ENCODE measurements at places on chromosomes 1 and 21.
A peak's percentile ranks its signal among the peaks of the same experiment; 100 is the strongest.

- DNase-seq: no peak
Measured at GRCh38 chr1:47950471-47950870, 46.7 kb downstream of the TRABD2B start.

GRCh38 chr1:167862432-167863076 lies 51.4 kb downstream of the ADCY10 start:
- no peak for DNase-seq

DNA sequence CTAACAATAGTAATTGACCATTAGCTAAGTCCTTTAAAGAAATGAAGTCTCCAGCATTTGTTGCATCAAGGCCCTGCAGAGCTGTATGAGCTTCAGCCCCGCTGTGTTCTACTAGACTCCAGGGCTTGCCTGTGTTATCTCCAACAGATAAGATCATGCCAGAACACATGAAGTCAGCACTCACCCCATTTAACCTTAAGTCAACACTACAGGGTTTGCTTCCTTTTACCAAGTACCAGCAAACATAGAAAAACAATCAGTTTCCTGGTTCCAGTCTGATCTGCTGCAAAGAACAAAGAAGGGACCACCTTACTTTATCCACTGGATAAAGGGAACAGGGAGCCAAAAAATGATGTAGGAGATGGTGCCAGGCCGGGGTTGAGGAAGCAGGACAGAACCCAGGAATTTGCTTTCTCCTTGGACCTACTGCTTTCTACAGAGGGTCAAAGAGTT lies 41.3 kb upstream of the ENAH start:
- no peak for DNase-seq

DNA sequence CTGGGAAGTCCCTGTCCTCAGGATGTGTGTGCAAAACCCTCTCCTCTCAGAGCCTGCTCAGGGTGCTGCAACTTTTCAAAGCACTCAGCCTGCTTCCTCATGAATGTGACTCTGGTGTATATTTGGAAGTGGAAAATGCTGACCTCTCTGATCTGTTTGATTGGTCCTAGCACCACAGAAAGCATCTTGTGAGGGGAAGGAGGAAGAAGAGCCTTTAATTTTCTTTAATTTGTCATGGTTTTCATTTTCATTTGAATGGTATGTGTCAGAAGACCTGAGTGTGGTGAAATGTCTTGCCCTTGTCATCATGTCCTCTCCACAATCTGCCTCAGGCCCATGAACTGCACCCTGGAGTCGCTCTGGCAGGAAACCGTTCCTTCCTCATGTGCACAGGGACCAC lies 383.5 kb downstream of the NTNG1 start:
- DNase-seq: no peak

GRCh38 chr1:205915354-205915990 lies 27.8 kb downstream of the SLC26A9 start:
- no peak for DNase-seq

DNA sequence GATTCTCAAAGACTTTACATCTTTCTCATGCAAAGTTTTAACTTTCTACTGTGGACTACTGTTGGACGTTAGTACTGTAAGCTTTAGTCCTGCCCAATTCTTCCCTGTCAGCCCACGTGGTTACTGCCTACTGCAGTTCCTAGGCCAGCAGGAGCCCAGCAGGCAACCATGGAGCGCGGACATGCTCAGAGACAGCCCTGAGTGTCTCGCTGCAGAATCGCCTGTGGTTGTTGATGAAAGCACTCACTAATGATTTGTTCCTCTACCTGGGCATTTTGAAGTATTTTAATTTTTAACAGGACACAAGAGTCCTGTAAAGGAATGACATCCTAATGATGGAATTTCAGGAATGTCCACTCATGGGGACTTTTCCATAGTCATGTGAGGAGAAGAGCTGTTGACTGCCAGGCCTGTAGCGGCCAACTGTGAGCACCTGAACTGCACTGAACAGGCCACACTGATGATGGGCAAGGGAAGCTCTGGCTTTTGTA lies 44.1 kb downstream of the PGBD5 start:
- no peak for DNase-seq

DNA sequence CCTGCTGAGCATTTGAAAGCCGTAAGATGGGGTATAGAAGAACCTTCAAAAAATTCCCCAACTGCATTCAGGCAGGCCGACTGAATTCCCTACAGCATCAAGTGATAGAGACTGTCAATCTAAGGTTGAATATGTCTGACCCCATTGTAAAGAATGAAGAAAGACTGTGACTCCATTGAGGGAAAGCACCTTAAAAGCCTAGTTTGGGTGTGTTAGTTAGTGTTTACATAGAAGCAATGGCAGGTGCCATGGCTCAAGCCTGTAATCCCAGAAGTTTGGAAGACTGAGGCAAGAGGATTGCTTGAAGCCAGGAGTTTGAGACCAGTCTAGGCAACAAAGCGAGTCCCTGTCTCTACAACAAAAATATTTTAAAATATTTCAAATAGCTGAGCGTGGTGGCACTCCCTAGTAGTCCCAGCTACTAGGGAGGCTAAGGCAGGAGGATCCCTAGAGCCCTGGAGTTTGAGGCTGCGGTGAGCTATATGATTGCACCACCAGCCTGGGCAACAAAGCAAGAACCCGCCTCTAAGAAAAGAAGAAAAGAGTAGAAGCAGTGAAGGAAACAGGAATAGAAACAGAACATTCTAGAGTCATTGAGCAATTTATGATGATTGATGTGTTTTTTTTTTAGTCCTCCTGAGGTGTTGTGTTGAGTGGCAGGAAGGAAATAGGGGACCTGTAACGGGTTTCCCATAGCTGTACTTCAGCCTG lies 15.4 kb downstream of the POLR3GL start:
- no peak for DNase-seq

GRCh38 chr1:185787238-185787637 lies 53.0 kb downstream of the HMCN1 start:
- no peak for DNase-seq

GRCh38 chr1:24178407-24178806 lies 8.7 kb downstream of the IFNLR1 start:
- no peak for DNase-seq

GRCh38 chr21:45942755-45943629 lies 38.6 kb upstream of the COL6A1 start:
- DNase-seq: no peak

- no peak for DNase-seq
Measured at GRCh38 chr1:97636941-97637340, 283.9 kb downstream of the DPYD start.

DNA sequence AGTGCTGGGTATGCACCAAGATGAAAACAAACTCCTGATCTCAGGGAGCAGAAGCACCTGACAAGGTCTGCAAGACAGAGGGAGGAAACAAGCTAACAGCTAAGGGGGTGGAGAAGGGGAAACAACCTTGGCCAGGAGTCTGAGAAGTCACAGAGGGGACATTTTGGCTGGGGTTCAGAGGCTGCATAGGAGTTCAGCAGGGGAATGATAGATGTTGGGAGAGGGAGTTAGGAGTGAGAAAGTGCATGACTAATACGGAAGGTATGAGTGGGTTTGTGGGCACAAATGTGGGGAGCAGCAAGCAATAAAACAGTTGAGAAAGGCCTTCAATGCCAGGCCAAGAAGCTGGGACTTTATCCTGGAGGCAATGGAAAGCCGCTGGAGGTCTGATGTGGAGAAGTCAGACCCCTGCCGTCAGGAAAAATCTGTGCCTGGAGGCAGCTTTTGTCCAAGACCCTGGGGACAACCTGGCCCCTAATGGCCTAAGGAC lies 16.4 kb downstream of the EPHA2 start:
- DNase-seq: no peak

GRCh38 chr1:237119091-237119490 lies 77.1 kb downstream of the RYR2 start:
- DNase-seq: no peak

GRCh38 chr1:55572878-55573734 lies 357.9 kb upstream of the USP24 start:
- DNase-seq: no peak

GRCh38 chr1:94627771-94628498 lies 86.4 kb upstream of the F3 start:
- no peak for DNase-seq

DNA sequence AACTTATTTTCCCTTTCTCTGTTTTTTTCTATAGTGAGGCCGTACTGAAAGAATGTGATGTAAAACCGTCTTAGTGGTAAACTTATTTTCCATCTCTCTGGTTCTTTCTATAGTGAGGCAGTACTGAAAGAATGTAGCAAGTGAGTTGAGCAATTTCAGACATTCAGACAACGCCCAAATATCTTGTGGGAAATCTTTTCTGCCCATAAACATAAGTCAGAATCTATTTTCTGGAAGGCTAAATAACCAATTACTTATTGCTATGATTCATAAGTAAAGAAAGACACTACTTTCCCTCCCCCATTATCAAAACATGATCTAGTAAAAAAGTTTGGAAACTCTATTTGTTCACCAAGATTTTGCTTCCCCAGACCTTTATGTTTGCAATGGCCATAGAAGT lies 18.8 kb upstream of the SCCPDH start:
- no peak for DNase-seq

DNA sequence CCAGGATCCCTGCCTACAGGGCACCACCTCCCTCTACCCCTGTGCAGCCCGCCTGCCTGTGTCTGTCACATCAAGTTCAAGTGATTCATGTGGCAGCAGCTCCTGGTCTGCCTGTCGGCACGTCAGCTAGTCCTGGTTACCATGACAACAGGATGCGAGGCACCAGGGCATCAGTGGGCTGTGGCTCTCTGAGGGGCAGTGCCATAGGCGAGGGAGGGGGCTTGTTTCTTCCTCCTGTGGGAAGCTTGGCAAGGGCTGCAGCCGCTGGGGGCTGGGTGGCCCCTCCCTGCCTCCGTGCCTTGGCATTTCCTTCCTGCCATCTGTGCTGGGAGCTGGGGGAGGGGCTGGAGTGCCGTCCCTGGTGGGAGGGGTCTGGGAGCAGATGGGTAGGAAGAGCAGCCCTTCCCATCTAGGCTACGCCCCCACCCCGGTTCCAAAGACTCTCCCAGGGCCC lies 43.1 kb downstream of the FOXO6 start:
- peak; percentile 71 for DNase-seq

DNA sequence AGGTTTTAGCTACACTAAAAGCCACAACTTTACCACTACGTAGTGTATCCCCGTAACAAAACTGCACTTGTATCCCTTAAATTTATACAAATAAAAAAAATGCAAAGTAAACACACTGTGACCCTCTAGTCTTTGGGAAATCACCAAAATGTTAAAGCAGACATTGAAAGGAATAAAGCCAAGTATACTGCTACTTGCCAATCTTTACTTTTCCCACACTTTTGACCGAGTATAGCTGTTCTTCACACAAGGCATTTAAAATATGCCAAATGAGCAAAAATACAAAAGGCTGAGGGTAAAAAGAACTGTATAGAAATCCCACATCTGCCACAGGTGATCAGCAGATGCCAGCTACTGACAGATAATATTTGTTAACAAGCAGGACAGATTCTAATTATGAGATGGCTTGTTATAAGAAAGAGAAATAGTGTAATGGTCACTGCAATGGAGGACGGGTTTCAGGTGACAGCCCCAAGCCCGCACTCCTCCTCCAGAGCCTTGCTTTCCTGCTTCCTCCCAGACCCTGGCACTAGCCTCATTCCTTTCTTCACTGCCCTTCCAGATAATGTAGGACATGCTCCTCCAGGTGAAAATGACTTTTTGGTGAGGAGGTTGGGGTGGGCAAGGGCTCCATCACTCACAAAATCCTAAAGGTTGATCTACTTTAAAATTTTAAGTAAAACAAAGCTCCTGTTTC lies 18.1 kb downstream of the KCNT2 start:
- DNase-seq: no peak

DNA sequence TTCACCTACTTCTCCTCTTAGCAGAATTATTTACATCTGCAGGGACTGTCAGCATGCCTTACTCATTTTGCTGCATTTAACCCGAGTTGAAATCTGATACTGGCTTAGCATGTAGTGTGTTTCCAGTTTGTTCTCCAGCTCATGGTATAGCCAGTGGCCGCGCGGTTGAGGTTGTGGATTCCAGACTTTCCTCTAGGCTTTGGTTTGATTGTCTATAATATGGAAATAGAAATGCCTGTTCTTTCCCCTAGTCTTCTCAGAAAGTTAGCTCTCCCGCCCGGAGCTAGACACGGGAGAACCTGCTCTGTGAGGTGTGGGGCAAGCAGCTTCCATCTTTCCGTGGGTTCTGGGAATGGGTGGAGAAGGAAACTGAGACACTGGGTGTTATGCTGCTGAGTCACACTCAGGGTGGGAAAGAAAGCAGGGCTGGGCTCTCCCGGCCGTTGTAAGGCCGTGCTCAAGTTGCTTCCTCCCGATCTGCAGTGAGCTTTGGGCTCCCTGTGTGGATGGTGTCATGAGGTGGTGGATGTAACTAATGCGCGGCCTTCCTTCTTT lies 206.8 kb upstream of the TMEM51 start:
- no peak for DNase-seq

DNA sequence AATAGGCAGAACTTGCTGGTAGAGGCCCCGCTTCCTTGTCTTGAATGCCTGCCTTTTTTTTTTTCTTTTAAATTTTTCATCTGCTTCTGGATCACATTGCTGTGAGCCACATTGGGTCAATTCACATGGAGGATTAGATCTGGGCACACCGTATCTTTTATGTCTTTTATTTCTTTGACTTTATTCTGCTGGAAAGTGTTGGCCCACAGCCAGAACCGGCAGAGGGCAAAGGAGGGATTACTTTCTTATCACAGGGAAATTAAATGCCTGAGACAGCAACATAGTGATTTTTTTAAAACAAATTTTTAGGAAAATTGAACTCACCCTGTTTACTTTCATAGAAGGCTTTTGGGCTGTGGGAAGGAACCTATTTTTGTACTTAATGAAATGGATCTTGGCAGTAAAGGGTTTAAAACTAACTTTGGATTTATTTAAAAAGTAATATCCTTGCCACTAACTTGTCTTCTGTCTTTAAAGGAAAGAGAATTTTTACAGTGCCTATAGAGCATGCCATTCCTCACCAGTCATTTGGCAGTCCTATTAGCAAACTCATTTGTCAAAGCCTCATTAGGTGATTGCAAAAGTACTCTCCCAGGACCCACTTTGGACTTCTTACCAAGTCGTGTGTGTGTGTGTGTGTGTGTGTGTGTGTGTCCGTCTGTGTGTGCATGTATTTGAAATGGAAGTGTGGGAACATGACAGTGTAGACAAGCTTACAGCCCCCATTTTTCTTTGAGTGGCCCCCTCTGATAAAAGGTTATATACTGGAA lies 68.4 kb downstream of the ST6GALNAC3 start:
- no peak for DNase-seq

GRCh38 chr1:115907092-115907491 lies 66.2 kb upstream of the NHLH2 start:
- DNase-seq: no peak

DNA sequence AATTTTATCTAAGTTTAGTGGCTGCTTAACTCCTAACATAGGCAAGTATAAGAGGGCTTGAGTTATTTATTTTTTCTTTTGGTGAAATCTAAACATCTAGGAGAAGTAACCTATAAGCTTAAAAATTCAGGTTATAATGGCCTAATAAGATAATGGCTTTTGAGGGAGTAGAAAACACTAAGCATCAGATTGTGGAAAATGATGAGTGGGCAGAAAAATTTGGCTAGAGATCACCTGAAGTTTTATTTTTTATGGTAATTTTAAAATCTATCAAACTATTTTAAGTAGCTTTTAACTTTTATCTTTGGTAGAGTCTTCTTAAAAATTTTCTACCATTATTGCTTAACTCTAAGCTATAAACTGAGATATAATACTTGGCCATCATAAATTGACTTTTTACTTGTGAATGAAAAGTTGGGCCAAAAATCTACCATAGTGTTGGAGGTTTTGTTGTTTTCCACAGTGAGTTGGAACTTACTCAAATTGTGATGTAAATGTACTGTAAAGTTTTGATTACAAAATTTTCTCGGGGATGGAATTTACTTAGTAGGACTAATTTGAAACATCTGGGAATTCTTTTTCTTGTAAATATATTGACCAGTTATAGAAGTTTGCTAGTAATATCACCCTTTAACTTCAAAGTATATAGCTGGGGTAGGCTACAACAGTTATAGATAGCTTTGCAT lies 63.9 kb downstream of the USP25 start:
- no peak for DNase-seq

All from Jurkat, Clone E6-1 (cell line).